ENCODE measurements at places on chromosomes 13 and 19.

DNA sequence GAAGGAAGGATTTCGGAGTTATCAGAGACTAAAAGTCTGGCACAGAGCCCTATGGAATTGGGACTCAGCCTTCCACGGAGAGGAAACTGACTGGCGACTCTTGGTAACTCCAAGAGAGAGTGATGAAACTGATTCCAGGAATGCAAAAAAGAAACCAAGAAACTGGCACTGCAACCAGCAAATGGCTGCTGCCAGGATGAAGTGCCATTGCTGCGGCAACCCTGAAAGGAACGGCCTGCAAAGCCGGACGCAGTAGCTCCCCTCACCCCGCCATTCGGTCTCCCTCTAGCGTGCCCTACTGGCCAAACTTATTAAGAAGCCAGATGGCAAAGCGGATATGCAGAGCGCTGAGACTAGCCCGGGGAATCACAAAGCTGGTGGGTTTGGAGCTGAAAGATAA is 236.0 kb downstream of the PCDH9 start:
- no peak for DNase-seq

- DNase-seq = no peak
Observed at GRCh38 chr13:25478186-25478585, 106.4 kb downstream of the ATP8A2 start.

- no peak for DNase-seq
Observed at GRCh38 chr13:99303863-99304521, 3.2 kb downstream of the GPR183 start.

DNA sequence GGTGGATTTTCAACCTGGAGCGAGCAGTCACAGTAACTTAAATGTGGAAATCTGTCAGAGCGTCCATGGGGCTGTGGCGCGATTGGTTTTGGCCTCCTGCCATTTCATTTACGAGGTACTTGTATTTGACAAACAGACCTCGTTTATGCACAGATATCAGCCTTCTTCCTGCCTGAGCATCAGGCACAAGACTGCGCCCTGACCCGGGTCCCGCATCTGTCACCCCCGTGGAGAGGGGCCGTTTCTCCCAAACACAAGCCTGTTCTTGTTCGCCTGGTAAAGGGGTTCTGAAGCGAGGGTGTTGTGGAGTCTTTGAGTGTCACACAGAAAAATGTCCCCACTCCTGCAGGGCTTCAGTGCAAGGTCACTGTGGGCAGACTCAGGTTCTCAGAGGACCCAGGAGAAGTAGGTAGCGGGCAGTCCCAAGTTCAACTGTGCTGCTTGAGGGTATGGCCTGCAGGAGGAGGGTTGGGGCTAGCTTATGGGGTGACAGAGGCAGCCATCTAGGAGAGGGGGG is 202.3 kb downstream of the URI1 start:
- no peak for DNase-seq

- no peak for DNase-seq
Observed at GRCh38 chr13:41971848-41972247, 10.9 kb upstream of the VWA8 start.

DNA sequence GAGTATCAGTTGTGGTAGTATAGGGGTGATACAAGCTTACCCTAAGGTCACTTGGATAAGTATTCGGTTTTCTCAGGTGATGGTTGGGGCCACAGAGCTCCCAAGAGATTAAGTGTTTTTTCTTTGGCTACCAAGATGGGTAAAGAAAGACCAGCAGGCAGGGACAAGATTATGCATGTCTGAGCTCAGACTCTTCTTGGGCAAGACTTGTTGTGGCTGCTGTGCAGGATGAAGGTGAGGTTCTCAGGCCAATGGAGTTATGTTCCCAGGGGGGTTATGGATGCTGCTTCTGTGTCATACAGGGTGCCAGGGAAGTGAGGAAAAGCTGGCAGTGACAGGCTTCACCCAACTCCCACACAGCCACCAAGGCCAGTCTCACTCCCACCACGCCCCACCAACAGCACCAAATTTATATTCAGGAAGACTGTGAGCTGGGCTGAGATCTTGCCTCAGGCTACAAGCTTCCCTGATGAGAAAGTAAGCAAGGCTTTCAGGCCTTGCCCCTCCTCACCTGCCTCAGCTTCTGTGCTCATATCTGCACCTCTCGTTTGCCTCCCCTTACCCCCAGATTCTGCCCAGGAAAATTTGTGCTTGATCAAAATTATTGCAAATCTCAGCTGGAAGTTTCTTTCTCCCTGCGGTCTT is 511.8 kb upstream of the SLITRK1 start:
- DNase-seq = no peak

DNA sequence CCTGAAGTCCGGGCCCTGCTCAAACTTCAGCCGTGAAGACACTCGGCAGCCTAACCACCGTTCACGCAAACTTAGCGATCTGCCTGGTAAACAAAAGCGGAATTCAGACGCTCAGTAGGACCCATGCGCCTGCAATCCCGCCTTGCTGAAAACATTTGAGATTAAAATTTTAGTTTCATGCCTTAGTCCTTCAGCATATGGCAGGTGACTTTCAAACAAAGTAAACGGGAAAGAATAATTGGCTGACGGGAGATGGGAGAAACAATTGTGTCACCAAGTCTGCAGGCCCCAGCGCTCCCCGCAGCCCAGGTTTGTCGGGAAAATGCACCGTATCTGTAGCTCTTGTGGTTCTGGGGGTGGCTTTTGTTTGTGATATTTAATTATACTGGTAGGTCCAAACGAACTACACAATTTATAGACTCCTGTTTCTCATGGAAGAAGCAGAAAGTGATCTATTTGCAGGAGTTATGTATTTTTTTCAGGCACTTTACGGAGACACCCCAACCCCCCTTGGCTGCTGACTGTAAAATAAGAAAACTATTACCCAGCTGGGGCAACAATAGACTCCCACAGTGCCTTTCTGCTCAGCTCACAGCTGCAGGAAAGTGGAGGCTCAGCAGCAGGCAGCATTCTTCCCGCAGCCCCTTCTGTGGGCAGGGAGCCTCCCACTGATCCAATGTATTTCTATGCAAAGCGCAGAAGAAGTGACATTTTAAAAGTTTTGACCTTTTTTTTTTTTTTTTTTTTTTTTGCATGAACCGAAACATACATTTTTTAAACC is 94.8 kb downstream of the SOX1 start:
- DNase-seq = no peak

DNA sequence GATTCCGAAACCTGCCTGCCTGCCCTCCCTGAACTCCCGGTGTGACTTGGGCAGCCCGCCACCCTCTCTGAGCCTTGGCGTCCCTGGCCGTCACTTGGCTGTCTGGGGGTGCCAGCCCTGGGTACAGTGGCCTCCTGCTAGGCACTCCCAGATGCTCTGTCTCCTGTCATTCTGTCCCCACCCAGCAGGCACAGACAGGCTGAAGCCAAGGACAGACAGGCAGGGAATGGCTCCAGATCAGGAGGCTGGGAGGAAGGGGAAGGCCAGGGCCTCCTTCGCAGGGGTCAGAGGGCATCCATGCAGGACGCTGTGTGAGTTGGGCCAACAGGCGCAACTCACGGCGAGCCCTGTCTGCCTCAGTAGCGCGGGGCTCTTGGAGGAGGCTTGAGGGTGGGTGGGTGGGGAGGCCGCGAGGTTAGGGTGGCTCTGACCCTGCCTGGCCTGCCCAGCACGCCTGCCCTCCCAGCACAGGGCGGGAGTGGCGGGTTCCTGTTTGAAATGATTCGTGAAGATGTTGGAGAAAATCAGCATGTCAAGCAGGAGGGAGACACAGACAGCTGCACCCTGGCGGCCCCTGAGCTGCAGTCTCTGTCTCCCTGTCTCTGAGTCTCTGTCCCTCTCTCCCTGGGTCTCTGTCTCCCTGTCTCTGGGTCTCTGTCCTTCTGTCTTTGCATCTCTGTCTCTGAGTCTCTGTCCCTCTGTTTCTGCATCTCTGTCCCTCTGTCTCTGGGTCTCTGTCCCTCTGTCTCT is 19.7 kb downstream of the KLHL26 start:
- no peak for DNase-seq

DNA sequence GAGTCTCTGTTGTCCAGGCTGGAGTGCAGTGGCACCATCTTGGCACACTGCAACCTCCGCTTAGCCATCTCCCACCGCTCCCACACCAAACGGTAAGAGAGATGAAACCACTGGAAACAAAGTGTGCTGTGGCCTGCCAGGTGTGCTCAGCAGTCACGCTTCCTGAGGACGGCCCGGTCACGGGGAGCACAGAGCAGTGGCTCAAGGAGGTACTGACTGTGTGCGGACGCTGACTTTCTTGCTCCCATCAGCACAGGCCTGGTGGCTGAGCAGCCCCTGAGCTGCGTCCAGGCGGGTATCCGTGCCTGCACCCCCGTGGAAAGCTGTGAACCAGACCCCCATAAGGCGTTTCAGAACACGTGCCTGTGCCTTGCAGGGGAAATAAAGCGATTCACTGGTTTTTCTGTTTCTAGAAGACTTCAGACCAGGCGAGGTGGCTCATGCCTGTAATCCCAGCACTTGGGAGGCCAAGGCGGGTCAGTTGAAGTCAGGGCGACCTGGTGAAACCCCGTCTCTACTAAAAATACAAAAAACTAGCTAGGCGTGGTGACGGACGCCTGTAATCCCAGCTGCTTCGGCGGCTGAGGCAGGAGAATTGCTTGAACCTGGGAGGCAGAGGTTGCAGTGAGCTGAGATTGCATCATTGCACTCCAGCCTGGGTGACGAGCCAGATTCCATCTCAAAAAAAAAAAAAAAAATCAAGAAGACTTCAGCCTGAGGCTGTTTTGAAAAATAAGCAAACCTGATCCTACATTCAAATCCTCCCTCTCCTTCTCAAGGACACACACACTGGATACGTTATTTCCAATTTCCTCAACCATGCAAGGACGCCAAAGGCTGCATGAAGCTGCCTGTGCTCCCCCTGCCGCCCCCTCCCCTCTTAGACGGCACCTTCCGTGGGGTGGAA is 25.5 kb downstream of the ADPRHL1 start:
- no peak for DNase-seq

- no peak for DNase-seq
Observed at GRCh38 chr13:39786091-39786490, 130.6 kb downstream of the COG6 start.

DNA sequence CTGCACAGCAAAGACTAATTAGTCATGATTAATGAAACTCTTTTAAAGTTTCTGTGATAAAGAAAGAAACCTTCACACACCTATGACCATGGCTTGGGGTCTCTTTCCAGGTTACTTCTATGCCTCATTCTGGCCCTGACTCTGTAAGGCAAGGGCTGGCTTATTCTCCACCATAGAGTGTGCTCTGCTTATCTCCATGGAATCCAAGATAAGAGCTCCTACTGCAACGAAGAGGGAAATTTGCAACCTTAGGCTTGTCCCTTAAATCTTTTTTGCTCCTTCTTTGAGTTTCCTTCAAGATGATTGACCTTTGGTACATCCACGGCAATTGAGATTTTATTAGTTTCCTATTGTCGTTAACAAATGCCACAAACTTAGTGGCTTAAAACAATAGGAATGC is 239.9 kb downstream of the SPRY2 start:
- no peak for DNase-seq

DNA sequence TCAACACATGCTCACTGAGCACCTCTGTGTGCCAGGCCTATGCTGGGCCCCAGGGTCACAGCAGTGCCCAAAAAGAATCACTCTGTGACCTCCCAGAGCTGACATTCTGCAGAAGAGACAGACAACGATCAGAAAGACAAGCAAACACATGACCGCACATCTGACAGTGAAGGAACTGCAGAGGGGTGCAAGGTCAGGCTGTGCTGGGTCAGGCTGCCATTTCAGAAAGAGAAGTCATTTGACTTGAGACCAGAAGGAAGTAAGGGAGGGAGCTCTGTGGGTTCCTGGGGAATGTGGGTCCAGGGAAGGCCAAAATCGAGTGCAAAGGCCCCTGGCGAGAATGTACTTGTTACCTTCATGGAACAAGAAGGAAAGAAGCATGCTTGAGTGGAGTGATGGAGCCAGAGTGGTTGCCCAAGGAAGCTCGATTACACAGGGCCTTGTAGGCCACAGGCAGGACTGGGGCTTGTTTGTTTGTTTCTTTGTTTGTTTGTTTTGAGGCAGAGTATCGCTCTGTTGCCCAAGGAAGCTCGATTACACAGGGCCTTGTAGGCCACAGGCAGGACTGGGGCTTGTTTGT is 11.4 kb upstream of the CD22 start:
- DNase-seq = no peak

DNA sequence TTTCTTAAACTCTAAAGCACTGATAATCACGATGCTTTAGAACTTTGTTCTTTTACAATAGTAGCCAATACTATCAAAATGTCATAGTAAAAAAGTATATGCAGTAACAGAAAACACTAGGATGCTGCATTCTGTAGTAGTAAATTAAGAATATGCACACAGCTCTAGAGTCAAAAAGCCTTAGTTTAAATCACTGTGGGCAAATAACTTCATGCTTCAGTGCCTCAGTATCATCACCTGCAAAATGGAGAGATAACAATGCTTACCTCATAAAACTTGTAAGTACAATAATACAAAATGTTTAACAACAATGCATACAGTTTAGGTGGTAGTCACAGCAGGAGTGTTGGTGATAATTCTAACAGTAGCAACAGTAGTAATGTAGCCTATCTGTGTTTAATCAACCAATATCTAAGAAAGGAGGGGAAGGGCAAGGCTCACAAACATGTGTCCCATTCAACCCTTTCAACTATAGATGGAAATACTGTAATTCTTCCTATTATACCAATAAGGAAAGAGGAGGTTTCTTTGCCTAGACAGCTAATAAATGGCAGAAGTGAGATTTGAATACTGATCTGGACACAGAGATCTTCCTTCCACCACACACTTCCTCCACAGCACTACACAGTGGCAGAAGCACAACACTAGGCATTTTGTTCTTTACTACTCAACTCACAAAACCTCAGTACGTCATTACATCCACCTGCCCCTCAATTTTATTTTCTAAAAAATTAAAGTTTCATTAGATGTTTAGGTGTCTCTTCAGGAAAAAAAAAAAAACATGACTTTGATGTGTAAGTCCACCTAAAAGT is 4.6 kb downstream of the RBM26 start:
- DNase-seq = no peak

- no peak for DNase-seq
Observed at GRCh38 chr19:42989851-42990250, 36.4 kb downstream of the PSG11 start.

DNA sequence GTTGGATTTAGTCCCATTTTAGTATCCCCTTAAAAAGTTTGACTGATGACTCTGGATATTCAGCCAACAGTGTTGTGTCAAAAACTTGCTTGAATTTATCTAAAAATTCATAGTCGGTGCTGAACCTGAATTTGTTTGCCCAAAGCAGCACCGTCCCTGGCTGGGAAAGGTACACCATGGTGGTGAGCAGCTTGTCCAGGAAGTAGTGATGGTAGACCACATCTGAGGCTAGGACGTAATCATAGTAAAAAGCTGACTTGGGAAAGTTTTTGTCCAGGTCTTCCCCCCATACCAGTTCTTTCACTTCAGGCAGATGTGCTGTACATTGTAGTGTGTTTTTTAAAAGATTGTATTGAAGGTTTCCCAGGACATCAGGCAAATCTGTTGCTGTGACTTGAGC is 8.8 kb downstream of the METTL21C start:
- DNase-seq = no peak

GRCh38 chr13:90696656-90697055 is 650.8 kb upstream of the MIR17HG start:
- DNase-seq = no peak
